Calu3 (cell line): ENCODE measurements at places on chromosomes 7 and 10. TPM values are rescaled to one million over a fixed set of nuclear protein-coding genes. Genes with fewer than 3 reads are reported as not detected.

GRCh38 chr10:111084366-111085255 is 7.8 kb downstream of the ADRA2A start:
- DNase-seq, result no peak
- no peak overlapping the region for H3K4me3 ChIP-seq
- H3K27me3 ChIP-seq, result no peaks in the 10 kb centered on the region
- H3K36me3 ChIP-seq, result no peaks in the 10 kb centered on the region
- no peak overlapping the region for H3K27ac ChIP-seq

The TMEM130 gene
- not detected in 2 replicates for total RNA-seq

DNA sequence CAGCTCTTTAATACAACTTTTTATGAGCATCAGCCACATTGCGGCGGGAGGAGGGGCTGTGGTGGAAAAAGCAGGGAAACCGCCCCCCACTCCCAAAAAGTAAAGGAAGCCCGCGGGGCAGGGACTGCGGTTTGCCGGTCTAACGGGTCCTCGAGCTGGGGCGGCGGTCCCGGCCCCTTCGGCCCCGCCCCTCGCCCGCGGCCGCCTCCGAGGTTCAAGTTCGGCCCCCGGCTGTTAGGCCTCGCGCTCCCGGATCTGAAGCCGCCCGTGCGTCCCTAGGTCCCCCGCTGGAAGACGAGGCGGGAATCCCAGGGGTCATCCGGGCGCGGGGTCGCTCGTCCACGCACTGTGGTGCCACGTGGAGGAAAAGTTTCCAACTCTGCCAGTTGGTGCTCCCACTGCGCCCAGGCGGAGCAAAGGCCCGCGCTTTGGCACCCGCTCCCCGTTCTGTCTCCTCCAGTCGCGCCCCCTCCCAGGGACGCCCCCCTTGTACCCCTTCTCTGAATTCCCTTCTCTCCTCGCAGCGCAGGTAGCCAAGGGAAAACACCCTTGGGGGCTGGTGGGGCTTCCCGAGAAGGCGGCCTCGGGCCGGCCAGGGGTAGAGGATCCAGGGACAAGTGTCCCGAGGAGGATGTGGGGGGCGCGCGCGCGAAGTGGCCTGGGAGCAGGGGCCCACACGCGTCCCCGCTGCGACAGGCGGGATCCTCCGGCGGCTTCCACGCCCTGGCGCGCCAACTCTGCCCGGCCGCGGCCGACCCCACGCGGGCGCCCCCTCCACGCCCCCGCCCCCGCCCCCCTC is 798 bp upstream of the AUTS2 start:
- no peak for DNase-seq
- no peaks in the 10 kb centered on the region for H3K36me3 ChIP-seq
- H3K27me3 ChIP-seq, result no peaks in the 10 kb centered on the region
- H3K27ac ChIP-seq, result no peak overlapping the region
- H3K4me1 ChIP-seq, result no peaks in the 10 kb centered on the region

DNA sequence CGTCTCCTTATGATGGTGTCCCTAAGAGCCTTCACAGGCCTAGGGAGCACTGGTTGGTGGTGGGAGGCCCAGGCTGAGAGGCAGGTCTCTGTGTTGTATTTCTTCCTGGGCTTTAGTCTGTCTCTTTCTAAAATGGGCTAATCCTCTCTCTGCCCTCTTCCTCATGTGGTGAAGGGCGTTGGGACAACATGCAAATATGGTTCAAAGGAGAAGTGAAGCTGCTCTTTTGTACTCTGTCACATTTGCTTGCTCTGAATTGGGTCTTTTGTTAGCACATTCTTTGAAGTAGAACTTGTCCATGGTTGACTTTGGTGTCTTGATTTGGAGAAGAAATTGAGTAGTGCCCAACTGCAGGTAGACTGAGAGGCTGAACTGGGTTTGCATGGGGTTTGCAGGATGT is 814 bp downstream of the HK1 start:
- H3K36me3 ChIP-seq, result peaks cover 39% of the 10 kb centered on the region
- no peak overlapping the region for H3K4me3 ChIP-seq
- no peaks in the 10 kb centered on the region for H3K27me3 ChIP-seq
- H3K4me1 ChIP-seq, result no peaks in the 10 kb centered on the region
- DNase-seq, result no peak

The DEPP1 gene
- 11.1 and 16.5 TPM in 2 replicates for total RNA-seq

The GPR15LG gene
- total RNA-seq, result not detected in 2 replicates

The FERD3L gene
- not detected in 2 replicates for total RNA-seq

GRCh38 chr7:27442455-27442854 is 199.9 kb downstream of the EVX1 start:
- no peaks in the 10 kb centered on the region for H3K36me3 ChIP-seq
- no peak overlapping the region for H3K27ac ChIP-seq
- H3K4me1 ChIP-seq, result peaks cover 8% of the 10 kb centered on the region
- no peak for DNase-seq
- H3K27me3 ChIP-seq, result no peaks in the 10 kb centered on the region

- peaks cover 67% of the 10 kb centered on the region for H3K27me3 ChIP-seq
- H3K36me3 ChIP-seq, result no peaks in the 10 kb centered on the region
- no peaks in the 10 kb centered on the region for H3K4me1 ChIP-seq
- no peak overlapping the region for H3K27ac ChIP-seq
- no peak overlapping the region for H3K4me3 ChIP-seq
Measured at GRCh38 chr7:97623333-97623732, 108.6 kb upstream of the TAC1 start.

The CPVL gene
- total RNA-seq, result 43.5 and 62.7 TPM in 2 replicates

GRCh38 chr7:80330434-80330833 is 181.4 kb downstream of the GNAT3 start:
- no peak overlapping the region for H3K27ac ChIP-seq
- no peak overlapping the region for H3K4me3 ChIP-seq
- no peaks in the 10 kb centered on the region for H3K27me3 ChIP-seq
- peaks cover 6% of the 10 kb centered on the region for H3K4me1 ChIP-seq
- no peak for DNase-seq

GRCh38 chr10:104577861-104578521 is 63.1 kb upstream of the SORCS3 start:
- H3K27ac ChIP-seq, result no peak overlapping the region
- H3K4me1 ChIP-seq, result no peaks in the 10 kb centered on the region
- H3K4me3 ChIP-seq, result no peak overlapping the region
- no peaks in the 10 kb centered on the region for H3K36me3 ChIP-seq
- peaks cover 86% of the 10 kb centered on the region for H3K27me3 ChIP-seq
- no peak for DNase-seq

DNA sequence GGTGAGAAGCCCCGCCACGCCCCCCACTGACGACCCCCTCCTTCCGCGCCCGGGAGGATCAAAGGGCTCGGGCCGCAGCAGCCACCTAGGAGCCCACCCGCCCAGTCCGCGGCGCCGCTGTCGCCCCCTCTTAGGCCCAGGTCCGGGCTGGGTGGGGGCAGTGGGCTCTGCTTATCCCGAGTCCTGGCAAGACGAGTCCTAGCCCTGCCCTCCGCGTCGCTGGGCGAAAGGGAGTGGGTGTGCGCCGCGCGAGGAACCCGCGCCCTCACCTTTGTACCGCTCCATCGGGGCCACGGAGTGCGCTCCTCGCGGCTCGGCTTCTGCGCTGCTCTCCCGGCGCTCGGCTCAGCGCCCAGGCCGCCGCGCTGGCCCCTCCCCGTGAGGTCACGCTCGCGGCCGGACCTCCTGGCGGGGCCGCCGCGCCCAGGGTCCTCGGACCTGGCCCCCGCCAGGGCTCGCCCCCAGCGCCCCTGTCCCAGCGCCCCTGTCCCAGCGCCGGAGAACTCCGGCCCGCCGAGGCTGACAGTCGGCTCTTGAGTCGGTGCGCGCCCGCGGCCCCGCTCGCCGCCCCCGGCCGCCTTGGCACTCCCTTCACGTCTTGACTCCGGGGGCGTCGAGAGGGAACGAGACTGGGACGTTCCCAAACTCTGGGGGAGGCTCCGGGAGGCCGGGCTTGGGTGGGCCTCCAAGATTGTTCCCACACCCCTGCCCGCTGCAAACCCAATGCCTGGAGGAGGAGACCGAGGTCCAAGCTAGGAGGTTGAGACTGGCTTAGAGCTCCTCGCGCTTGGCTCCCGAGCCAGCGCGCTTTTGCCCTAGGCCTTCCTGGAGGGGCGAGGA is at the start of gene AFAP1L2:
Gene AFAP1L2 (minus strand): TSS at position 332 of the 840 bp plus-strand sequence. CDS start 47 bp downstream, at position 285.
- no peak within 1 kb of the TSS for H3K27ac ChIP-seq
- H3K4me1 ChIP-seq, result peaks cover 31% of the 10 kb centered on the region
- peaks cover 57% of the 10 kb centered on the region for H3K27me3 ChIP-seq
- peaks cover 9% of the 10 kb centered on the region for H3K36me3 ChIP-seq

The PPP1R3C gene
- total RNA-seq, result 5.5 and 7.8 TPM in 2 replicates

DNA sequence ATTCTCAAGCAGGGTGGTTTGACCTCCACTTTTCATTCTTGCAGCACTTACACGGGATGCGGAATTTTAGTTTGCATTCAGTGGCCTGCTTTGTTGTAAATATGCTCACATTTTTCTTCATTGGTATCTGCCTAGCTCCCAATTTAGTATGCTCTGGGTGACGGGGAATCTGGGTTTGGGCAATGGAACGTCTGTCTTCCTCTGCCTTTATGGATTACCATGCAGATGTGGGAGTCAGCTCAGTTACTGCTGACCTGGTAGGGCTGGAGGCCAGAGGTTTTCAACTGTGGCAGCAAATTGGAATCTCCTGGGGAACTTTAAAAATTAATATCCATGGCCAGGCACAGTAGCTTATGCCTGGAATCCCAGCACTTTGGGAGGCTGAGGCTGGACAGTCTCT is 161.6 kb downstream of the CAMK1D start:
- H3K4me1 ChIP-seq, result no peaks in the 10 kb centered on the region
- DNase-seq, result no peak
- no peak overlapping the region for H3K4me3 ChIP-seq
- no peaks in the 10 kb centered on the region for H3K36me3 ChIP-seq
- H3K27ac ChIP-seq, result no peak overlapping the region

GRCh38 chr7:148230296-148230695 is 360.3 kb upstream of the C7orf33 start:
- H3K27me3 ChIP-seq, result no peaks in the 10 kb centered on the region
- H3K4me1 ChIP-seq, result no peaks in the 10 kb centered on the region
- H3K4me3 ChIP-seq, result no peak overlapping the region

DNA sequence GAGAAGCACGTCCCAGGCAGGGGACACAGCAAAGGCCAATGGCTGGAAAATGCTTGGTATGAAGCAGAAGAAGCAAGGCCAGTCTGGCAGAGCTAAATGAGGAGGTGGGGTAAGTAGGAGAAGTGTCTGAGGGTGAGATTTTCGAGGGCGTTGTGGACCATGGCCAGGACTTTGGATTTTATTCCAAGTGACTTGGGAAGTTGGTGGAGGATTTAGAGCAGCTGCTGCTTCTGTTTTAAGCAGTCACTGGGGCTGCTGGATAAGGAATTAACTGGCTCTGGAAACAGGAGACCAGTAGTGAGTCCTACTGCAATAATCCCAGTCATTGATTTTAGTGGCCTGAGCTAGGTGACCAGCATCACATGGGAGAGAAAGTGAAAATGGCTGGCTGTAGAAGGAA is 67.6 kb upstream of the GSDME start:
- H3K4me3 ChIP-seq, result peak overlapping the region; percentile 41
- peak overlapping the region; percentile 88 for H3K27ac ChIP-seq
- peaks cover 60% of the 10 kb centered on the region for H3K36me3 ChIP-seq
- no peaks in the 10 kb centered on the region for H3K27me3 ChIP-seq
- DNase-seq, result peak; percentile 32

DNA sequence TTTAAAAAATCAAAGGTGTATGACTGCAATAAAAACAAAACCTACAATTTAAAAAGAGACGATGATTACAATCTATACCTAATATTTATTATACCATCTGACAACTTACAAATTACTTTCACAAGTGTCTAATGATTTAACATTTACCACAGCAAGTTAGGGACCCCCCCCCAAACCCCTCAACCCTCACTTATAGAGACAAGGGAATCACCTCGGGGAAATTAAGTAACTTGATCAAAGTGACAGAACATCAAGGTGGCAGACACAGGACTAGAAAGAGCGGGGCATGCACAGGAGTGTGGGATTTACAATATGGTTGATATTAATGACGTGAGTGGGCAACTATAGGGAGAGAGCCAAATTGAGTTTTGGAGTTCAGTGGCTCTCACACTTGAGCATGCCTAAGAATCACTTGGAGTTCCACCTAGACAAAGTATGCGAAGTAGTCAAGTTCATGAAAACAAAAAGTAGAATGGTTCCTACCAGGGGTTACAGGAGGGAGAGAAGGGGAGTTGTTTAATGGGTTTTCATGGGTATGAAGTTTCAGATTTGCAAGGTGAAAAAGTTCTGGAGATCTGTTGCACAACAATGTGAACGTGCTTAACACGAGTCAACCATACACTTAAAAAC is 43.4 kb downstream of the SGMS1 start:
- DNase-seq, result no peak
- peak overlapping the region; percentile 58 for H3K27ac ChIP-seq
- no peaks in the 10 kb centered on the region for H3K27me3 ChIP-seq
- H3K36me3 ChIP-seq, result peaks cover 10% of the 10 kb centered on the region
- H3K4me3 ChIP-seq, result peak overlapping the region; percentile 15

The SPDYE8 gene
- total RNA-seq, result not detected in 2 replicates

The TMEM229A gene
- not detected in 2 replicates for total RNA-seq

GRCh38 chr7:80414331-80414730 is 97.5 kb downstream of the GNAT3 start:
- DNase-seq, result no peak
- H3K36me3 ChIP-seq, result no peaks in the 10 kb centered on the region
- no peak overlapping the region for H3K4me3 ChIP-seq
- no peak overlapping the region for H3K27ac ChIP-seq
- H3K27me3 ChIP-seq, result no peaks in the 10 kb centered on the region
- H3K4me1 ChIP-seq, result no peaks in the 10 kb centered on the region

The CTAGE15 gene
- total RNA-seq, result 2.3 and 3.6 TPM in 2 replicates

- no peak overlapping the region for H3K27ac ChIP-seq
- no peak for DNase-seq
- H3K27me3 ChIP-seq, result peaks cover 55% of the 10 kb centered on the region
- H3K36me3 ChIP-seq, result no peaks in the 10 kb centered on the region
- no peaks in the 10 kb centered on the region for H3K4me1 ChIP-seq
Measured at GRCh38 chr7:44150966-44151941, 10.1 kb upstream of the MYL7 start.

DNA sequence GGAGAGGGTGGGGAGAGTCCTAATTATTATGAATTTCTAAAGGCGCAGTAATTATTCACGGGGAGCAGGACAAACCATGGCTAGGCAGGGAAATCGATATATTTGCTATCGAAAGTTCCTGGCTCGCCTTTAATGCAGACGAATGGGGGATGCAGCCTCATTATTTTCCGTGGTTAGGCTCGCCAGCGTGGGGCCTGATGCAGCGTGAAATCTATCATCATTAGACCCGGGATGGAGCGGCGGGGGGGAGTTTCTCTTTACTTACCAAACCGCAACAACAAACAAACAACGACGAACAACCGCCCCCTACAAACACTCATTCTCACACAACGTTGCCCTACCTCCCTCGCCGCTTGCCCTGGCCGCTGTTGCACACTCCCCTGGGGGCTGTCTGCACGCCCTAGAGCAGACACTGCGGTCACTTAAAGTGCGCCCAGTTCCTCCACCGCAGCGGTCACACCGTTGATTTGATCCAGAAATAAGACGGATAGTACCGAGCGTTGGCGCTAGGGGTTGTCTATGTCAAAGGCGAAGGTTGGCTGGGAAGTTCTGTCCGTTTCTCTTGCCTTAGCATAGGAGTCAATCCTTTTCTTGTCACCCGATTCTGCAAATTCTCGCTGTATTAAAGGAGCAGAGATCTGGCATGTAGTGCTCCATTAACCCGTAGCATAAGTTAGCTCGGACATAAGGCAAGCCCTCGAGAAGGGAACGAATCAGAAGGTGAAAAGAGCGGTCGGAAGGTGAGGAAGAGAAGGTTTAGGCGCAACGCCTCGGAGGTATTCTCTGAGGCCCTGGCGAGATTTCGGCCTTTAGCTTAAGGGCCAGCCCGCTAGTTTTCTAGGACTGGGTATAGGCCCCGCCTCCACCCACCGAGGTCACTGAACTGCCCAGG is 10.4 kb downstream of the NXPH1 start:
- peak; percentile 37 for DNase-seq
- peaks cover 9% of the 10 kb centered on the region for H3K36me3 ChIP-seq
- H3K4me3 ChIP-seq, result peak overlapping the region; percentile 57
- H3K27me3 ChIP-seq, result no peaks in the 10 kb centered on the region
- peak overlapping the region; percentile 2 for H3K27ac ChIP-seq
- H3K4me1 ChIP-seq, result no peaks in the 10 kb centered on the region

- DNase-seq, result no peak
- H3K36me3 ChIP-seq, result no peaks in the 10 kb centered on the region
- peak overlapping the region; percentile 4 for H3K4me3 ChIP-seq
- H3K27ac ChIP-seq, result no peak overlapping the region
Measured at GRCh38 chr7:157612664-157613561, 276.1 kb downstream of the DNAJB6 start.
